Epithelial cell of prostate (primary cell): ENCODE measurements at places on chromosomes 6 and 20.

DNA sequence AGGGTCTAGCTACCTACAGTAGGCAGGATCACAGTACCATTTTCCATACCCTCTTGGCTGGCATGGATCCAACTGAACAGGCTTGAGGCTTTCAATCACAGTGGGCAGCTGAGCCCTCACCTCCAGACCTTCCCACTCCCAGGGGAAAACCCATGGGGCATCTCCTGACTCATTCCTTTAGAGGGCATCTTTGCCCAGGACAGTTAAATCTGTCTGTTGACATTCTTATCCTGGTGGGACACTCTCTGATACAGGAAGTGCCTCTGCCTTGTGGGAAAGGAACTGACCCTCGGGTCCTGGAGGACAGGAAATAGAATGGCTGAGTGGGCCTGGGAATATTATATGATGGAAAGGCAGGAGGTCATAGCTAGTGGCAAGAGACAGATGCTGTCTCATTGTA, 10.2 kb upstream of the EPB41L1 start:
- no peak for DNase-seq

DNA sequence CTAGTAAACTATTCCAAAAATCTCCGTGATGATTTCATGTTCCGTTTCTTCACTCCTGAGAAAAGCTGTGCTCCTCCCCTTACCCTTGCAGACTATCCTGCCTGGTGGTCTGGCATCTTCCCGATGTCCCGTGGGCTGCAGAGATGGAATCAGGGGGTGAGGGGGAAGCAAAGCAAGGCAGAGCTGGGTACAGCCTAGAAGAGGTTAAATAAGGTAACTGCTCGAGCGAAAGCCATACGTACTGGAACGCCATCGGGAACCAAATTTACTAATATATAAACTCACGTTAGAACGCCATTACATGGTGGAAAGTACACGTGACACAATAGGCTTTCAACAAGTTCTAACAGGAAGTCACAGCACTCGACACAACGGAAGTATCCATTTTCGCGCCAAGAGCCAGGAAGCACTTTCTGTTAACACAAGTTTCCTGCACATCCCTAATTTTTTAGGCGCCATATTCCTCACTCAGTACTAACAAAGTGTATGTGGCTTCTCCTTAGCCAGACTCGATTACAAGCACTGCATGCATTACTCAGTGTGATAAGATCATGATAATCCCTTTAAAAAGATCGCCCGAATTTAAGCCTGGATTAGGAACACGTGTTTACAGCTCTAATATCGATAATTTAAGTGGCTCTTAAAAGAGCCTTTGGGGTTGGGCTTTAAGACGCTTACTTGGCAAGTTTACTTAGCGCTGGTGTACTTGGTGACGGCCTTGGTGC, 101.6 kb upstream of the PRSS16 start:
- no peak for DNase-seq

DNA sequence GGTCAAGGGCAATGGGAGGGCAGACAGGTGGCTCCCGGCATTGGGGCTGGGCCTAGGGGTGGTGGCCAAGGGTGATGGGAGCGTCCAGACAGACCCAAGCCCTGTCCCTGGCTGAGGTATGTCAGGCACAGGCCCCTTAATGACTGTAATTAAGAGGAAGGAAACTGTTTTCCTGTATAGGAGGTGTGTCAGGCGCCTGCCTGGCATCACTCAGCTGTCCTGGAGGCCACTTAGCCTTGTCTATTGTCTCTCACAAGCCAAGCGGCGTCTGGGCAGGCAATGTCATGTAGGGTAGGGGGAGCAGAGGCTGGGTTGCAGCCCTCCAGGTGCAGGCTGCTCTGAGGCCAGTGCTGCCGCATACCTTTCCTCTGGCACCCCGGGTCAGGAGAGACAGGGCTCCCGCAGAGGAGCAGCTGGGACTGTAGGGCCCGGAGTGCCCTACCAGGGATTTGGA, 3.9 kb upstream of the FAM83C start:
- DNase-seq: no peak

DNA sequence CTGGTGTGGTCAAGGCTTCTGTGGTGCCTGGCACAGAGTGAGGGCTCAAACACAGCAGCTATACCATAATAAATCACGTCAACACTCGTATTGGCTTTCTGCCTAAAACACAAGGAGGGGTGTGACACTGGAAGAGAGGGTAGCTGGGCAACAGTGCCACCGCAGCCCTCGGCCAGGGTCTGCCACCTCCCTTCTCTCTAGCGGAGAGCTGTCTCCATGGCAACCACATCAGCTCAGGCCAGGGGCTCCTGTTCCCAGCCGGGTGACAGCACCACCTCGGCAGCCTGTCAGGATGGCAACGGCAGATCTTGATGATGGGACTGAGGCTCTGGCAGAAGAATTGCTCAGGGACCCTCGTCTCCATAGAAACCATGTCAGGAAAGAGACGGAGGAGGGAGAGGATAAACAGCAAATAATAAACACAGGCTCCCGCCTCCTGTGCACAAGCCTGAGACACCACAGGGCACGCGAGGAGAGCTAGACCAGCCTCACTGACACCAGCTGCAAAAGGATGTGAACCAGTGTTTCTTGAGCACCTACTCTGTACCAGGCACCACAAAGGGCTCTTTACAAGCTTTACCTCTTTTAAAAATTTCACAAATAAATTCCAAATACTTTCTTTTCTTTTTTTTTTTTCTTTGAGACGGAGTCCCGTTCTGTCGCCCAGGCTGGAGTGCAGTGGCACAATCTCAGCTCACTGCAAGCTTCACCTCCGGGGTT, 50.4 kb upstream of the TLDC2 start:
- DNase-seq: no peak

GRCh38 chr6:142355520-142356174, 53.8 kb downstream of the ADGRG6 start:
- DNase-seq: no peak

GRCh38 chr20:57619051-57619831, 985 bp downstream of the ZBP1 start:
- DNase-seq: no peak
